ENCODE measurements at places on chromosomes 3 and 15. TPM values are rescaled to one million over a fixed set of nuclear protein-coding genes. Genes with fewer than 3 reads are reported as not detected.

GRCh38 chr3:40720863-40721262 lies 196.1 kb downstream of the ZNF621 start:
- DNase-seq = no peak

DNA sequence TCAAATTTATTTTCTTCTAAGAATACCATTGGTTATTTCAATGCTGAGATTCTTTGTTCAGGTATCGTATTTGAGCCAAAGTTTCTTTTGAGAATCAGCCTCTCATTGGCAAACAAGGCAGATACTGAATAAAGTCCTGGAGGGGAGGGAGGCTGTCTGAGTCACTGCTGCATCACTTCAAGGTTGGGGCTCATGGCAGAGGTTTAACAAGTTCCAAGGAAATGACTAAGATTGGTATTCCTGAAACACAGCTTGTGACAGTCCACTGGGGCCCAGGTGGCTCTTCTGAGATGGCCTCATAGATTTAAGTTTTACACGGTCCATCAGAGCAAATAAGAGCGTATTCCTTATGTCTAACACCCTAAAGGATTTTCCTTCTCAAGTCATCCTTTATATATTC lies 213.8 kb upstream of the STAC start:
- DNase-seq = no peak

PTPRG gene
- total RNA-seq = 35.2 TPM

DNA sequence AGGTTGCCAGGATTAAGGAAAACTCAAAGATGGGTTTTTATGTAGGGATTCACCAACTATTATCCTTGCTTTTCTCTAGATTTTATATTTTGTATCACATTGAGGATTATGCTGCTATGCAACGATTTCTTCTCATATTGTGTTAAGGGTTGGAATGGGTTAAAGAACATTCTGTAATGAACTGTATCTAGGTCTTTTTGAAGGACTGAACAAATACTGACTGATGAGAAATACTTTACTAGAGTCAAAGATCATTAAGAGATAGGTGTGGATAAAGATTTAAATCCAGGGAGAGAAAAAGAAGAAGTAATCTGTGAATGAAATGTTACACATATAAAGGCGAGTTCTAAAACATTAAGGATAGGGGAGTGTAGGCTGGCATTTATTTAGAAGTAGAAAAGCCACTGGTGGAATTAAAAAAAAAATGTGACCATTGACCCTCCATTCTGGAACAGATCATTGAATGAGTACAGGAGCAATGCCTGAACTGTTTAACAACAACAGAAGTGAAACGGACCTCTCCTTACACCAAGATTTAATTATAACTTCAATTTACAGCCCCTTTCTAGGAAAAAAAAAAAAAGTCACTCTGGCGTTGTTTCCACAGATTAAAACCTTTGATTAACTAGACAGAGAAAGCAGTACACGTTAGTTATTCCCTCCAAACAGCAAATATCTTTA lies 39.2 kb downstream of the PROS1 start:
- no peak for DNase-seq

GRCh38 chr3:14510838-14511622 lies 29.1 kb downstream of the GRIP2 start:
- peak; percentile 11 for DNase-seq

DNA sequence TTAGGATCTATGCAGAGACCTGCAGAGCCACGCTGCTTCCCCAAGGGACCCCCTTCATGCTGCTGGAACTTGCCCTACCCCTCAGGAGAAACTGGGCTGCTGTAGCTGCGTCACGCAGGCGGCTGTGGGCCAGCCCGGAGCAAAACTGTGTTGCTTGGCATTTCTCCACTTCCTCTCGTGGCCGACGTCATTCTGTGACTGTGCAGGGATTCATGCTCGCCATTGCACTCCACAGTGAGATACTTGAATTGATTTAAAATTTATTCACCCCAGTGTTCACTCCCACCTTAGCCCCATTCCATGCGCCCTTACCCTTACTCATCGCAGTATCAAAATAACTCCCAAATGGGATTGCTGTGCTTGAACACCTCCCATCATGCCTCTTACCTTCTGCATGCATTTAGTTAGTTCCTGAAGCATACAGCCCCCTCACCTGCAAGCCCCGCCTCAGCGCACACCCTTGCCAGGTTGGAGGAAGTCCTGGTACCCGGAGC lies 45.7 kb downstream of the TMEM44 start:
- DNase-seq = no peak
